ENCODE measurements at places on chromosomes 12 and 14.

GRCh38 chr12:58487255-58487654 lies 433.0 kb downstream of the LRIG3 start:
- no peak for DNase-seq

GRCh38 chr12:32586390-32586789 lies 92.7 kb upstream of the DNM1L start:
- DNase-seq: no peak

DNA sequence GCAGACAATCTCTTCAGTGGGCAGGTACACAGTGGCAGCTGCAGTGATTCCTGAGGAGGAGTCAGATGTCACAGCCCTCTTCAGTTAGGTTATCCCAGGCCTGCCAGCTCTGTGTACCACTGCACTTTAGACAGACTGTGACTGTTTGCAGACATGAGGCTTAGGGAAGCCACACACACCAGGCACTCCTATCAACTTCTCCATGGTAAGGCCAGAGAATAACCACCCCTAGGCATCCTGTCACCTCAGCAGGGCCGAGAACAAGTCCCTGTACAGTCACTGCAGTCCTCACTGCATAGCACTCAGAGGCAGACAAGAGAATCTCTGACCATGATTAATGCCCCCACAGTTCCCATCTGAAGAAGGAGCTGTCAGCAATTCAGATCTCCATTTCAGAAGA lies 296.5 kb downstream of the GALC start:
- DNase-seq: no peak

DNA sequence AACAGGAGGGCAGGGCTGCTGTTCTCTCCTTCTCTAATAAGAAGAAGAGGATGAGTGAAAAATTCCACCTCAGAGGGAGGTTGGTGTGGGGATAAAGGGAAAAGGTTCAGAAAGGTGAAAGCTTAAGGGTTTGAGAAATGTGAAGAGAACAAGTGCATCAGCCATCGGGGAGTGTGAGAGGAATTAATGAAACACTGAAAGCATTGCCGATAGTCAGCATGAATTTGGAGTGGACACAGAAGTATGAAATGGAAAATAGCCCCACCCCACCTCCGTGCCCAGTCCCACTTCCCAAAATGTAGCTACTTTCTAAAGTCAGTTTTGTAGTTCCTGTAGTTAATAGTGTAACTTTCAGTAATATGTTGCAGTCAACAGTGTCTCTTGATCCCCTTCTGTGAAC lies 33.4 kb downstream of the DIP2B start:
- no peak for DNase-seq

GRCh38 chr12:115451780-115452736 lies 768.1 kb upstream of the TBX3 start:
- peak; percentile 85 for DNase-seq

DNA sequence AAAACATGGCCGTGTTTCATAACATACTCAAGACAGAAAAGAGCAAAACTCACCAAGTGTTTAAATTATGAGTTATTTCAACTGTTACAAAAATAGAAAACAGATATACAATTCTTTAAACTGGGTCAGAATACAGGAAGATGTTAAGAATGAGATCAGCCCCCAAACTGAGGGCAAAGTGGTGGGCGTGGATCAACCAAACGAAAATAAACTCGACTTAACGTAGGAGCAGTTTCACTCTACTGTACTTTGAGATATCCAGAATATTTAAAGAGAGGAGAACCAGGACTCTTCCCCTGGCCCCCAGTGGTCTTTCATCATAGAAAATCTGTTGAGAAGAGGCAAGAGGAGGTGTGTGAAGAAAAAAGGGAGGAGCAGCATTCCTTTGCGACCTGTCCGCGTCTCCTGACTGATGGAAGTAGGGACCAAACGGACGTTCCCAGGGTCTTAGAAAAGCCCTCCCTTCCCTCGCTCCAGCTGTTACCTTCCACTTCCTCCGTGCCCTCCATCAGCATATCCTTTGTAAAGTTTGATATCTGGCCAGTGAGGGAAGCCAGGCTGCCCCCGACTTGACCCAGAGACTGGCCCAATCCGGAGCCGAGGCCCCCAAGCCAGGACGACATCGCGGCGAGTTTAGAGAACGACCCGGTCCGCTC lies 668 bp downstream of the TRIP11 start:
- DNase-seq: peak; percentile 80

GRCh38 chr12:84416626-84417025 lies 496.0 kb downstream of the SLC6A15 start:
- no peak for DNase-seq

DNA sequence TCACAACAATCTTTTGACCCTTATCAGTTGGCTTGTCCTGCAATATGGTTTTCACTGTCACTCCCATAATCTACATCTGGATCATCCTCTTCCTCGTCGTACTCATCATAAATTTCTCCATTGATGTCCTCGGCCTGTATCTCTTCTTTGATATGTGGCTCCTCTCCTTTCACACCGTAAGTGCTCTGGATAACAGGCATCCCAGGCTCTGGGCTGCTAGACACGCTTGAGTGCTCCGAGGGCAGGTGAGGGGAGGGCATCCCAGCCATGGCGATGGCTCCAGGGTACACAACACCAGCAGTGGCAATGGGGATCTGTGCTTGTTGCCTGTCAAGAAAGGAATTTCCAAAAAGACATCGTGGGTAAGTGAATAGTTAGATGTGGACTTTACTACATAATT lies 415.3 kb downstream of the SOX5 start:
- DNase-seq: no peak

- no peak for DNase-seq
Measured at GRCh38 chr12:21694660-21695059, 37.0 kb upstream of the LDHB start.

DNA sequence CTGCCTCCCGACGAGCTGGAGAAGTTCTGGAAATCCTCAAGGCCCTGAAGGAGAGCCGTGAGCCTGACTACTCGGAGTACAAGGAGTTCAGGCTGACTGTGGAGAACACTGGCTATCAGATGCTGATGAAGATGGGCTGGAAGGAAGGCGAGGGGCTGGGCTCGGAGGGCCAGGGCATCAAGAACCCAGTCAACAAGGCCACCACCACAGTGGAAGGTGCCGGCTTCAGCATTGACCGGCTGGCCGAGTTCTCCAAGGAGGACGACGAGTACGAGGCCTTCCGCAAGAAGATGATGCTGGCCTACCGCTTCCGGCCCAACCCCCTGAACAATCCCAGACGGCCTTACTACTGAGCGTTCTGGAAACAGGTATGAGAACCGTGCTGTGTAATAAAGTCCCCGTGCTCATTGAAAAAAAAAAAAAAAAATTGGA lies 366.1 kb upstream of the ATXN7L3B start:
- no peak for DNase-seq

DNA sequence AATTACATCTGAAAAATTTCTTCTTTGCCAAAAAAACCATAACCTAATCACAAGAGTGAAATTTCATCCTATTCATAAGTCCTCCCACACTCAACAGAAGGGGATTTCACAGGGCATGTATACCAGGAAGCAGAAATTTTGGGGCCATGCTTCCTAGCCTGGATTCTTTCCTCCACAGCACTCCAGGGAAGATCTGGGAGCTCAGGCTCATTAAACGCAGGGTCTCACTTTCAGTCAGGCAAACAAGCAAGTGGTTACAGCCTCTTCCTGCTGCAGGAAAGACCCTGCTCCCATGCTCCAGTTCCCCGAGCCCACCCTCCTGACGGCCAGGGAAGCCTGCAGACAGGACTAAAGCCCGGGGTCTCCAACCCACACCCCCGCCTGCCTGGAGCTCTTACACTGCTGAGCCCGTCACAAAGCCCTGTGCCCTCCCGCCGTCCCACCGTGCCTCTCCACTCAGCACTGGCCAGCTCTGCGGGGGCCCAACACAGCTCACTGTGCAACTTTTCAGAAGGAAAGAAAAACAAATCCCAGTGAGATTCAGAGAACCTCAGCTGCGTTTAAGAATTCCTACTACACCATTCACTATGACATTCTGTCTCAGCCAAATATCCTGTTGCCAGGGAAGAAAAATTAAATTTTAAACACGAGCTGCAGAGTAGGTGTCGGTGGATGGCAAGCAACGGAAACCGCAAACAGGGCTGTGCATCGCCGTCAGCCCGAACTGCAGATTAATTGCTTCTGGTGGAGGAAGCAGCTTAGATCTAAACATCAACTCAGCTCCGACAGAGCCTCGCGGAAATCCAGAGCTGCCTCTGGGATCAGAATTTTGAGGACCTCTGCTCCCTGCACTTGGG lies 106.7 kb upstream of the SFSWAP start:
- DNase-seq: no peak

DNA sequence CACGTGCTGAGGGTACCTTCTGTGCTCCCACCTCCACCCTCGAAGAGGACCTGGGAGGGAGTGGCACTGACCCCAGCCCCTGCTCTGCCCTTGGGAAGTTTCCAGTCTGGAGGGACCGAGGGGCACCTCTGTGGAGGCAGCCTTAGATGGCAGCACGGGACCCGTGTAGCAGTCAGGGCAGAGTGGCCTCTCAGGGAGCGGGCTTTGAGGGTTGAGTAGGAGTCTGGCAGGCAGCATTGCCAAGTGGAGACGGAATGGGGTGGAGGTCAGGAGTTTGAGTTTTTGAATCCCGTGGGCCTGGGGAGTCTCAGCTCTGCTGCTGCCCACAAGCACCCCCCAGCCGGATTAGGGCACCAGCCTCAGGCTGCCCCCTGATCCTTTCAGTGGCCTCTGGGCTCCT lies 21.6 kb downstream of the KIF26A start:
- DNase-seq: no peak

DNA sequence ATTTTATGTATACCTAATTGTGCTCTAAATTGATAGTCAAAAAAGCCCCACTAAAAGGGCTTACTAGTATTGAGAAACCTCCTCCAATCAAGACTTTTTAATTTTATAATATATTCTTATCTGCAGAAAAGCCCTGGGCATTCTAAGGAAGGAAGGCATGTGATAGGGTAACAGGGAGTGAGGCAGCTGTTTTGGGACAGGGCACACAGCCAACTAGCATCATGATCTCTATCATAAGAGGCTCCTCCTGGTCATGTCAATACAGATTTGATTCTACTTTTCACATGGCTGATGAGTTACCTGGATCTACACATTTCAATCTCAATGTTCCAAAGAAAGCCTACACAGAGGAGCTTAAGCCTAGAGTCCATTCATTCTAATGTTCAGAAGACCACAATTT lies 9.1 kb downstream of the ADAM20 start:
- DNase-seq: no peak
